Hematopoietic multipotent progenitor cell treated with erythropoietin and hydrocortisone succinate and interleukin-3 and kit ligand, for 15 days (in vitro differentiated cells): ENCODE measurements at places on chromosomes 5 and 9.

- no peak for DNase-seq
These were observed 108.0 kb upstream of the RAD23B start for GRCh38 chr9:107175041-107175440.

DNA sequence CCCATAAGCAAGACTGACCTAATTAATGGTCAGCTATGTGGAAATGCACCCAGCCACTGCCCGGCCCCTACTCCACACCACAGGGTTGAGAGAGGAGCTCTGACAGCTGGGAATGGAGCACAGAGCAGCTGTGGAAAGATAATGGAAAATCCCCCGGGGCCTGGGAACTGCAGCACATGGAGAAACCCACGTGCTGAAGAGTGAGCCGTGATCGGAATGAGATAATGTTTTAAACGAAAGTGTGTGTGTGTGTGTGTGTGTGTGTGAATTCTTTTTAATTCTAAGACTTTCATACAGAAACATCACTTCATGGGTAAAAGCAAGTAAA, 13.1 kb upstream of the SLC12A7 start:
- DNase-seq = no peak

DNA sequence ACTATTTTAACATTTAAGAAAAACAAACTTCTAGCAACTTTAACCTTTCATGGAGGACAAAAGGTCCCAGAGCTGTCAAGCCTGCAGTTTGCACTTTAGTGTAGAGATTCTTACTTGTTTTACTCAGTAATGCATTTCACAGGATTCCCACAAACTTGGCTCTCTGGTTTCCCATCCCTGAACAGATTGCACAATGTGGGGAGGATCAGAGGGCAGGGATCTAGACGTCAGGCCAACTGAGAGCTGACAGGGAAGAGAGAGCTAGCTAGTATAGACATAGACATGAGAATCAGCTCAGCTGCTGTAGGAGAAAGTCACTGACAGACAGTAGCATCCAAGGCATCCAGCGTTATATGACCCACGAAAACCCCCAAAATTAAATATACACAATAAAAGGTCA, 20.9 kb upstream of the BNIP1 start:
- no peak for DNase-seq

DNA sequence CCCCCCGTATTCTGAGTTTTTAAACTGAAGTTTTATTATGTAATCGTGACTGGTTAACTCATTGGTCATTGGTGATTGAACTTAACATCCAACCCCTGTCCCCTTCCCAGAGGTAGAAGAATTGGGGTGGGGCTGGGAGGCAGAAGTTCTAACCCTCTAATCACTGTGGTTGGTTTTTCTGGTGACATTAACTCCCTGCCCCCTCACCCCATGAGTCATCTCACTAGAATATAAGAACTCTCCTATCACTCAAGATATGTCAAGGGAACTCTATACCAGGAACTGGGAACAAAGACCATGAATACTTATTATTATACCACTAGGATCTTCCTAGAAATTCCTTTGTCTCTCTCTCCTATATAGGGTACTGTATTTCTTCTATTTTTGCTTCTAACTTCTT, 52.3 kb upstream of the CAVIN4 start:
- no peak for DNase-seq

DNA sequence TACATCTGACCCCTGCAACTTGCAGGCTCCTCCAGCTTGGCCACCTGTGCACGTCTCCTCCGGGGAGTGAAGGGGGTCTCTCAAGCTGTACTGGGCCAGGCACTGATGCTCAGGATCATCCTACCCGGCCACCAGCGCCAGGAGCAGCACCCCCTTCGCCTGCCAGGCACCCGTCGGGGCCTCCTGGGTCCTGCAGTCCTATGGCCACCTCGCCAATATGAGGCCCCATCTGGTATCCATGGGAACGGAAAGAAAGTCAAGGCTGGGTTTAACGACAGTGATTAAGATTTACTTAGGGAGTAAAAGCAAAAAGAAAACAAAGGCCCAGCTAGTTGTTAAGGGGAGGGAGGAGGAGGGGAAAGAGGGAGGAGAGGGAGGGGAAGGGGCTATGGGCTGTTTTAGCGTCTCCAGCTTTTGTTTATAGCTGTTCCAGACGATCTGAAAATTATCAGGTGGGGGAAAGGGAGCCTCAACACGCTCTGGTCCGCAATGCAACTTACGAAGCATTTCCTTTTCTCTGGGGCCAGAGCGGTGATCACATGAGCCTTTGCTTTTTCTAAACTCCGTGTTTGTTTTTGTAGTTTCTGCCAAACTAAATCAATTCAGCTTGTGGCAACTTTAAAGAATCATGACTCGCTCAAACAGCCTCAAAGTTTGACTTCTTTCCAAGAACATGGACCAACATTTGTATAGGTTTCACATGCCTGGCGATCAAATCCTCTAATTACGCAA, 132.4 kb downstream of the ROR2 start:
- DNase-seq = no peak

DNA sequence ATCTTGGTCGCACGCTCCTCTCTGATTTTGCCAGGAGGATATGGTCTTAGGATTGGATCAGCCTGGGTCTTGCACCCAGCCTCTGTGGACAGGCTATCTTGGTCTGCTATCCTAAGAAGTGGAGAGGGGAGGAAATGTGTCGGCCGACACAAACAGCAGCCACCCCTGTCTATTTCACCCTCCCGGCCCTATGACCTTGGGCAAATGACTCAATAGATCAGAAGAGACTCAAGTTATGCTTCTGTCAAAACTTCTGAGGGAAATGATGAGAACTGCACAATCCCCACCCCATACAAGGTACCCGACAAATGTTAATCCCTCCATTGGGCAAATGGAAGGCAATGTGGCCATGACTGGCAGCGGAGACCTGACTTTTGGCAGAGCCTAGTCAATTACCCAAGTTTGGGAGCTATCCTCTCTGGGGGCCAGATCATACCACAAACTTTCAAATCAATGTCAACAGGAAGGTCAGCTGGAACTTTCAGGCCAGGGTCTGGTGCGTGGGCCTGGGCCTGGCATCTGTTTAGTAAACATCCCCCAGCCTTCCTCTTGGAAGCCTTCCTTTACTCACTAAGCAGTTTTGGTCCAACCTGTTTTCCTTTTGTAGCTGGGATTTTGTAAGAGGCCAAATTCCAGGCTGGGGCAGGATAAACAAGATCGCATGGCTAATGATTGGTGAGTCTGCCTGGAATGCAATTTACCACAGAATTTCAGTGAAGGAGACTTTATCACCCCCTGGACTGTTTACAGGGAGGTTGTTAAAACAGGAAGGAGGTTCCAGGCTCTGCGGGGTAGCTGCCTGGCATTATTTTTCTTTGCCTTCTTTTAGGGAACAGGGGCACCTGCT, 64.2 kb upstream of the CPEB4 start:
- DNase-seq = no peak

GRCh38 chr5:129018837-129019236, 53.5 kb downstream of the SLC27A6 start:
- DNase-seq = no peak

DNA sequence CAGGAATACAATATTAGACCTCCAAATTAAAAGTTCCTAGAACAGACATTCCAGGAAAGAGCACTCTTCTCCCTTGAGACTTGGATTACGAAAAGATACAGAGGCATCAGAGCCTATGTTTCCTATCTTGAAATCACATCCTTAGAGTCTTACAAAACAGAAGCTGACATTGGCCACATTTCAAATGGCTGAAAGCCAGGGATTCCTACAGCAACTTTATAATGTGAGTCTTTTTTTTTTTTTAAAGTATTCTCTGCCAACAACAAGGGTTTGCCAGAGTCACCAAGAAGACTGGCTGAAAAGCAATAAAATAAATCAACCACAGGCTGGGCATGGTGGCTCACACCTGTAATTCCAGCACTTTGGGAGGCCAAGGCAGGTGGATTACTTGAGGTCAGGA, 63.1 kb downstream of the TRPM6 start:
- no peak for DNase-seq

DNA sequence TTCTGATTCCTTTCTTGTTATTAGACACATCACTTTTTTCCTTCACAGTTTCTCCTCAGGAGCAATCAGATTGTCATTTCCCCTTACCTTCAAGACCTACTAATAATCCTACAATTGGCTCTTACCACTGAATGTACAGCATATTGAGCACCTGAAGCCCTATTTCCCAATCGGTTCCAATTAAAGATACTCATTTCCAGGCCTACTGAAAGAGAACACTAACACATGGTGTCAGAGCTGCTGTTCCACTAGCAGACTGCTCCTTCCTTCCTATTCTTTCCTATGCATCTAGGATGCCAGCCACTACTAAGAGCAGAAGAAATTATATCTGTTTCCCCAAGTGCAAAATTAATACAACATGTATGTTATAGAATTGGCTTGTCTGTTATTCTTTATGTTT, 34.6 kb downstream of the SKIC3 start:
- no peak for DNase-seq

DNA sequence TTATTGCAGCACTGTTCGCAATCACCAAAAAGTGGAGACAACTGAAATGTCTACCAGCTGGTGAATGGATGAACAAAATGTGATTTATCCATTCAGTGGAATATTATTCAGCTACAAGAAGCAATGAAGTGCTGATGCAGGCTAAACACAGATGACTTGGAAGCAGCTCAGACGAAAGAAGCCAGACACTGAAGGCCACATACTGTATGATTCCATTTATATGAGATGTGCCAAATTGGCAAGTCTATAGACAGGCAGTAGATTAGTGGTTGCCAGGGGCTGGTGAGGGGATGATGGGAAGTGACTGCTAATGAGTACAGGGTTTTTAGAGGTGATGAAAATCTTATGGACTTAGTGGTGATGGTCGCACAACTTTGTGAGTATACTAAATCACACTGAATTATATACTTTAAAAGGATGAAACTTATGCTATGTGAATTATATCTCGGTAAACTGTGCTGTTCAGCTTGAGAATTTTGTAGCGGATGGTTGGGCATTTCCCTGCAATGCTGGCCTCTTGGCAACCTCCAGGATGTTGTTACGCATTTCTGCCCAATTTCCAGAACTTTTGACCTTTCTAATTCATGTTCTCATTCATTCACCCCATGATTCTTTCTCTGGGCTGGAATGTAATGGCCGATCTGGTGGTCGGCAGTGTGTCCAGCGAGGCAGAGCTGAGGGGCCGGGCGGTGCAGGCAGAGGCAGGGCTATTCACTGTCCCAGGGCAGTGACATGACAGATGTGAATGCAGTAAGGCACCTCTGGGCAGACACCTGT, 22.0 kb upstream of the WNK2 start:
- DNase-seq = no peak

DNA sequence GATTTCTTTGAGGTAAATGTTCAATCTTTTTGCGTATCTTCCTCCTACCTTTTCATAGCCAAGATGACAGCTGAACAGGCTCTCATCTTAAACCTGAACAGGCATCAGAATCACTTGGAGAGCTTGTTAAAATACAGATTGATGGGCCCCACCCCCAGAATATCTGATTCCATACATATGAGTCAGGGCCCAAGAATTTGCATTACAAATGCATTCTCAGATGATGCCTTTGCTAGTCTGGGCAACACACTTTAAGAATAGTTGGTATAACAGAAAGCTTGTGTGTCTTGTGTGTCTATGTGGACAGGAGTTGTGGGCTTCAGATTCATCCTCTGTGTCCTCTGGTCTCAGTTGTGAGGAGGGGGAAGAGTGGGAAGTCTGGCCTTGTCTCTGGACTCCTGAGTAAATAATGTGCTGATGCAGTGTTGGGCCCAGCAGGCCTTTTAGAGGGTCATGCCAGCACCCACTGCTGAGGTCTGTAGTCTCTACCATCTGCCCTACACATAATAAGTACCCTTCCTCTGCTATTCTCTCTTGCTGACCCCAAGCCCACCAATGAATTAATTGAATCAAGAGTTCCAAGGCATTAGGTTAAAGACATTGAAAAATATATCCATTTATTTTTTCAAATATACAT, 43.1 kb downstream of the PTCD2 start:
- no peak for DNase-seq

DNA sequence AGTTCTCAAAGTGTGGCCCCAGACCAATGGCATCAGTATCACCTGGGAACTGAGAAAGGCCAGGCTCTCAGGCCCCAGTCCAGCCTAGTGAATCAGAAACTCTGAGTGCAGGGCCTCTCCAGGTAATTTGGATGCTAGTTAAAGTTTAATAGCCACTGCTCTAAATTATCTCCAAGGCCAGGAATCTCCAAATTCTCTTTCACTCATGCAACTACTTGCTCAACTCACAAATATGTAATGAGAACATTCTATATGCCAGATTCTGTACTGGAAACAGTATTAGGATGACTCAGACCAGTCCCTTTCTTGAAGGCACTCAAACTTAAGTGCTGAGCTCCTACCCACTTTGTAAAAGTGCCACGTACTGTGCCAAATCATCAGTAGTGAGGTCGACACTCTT, 84.6 kb downstream of the PAPPA start:
- no peak for DNase-seq

DNA sequence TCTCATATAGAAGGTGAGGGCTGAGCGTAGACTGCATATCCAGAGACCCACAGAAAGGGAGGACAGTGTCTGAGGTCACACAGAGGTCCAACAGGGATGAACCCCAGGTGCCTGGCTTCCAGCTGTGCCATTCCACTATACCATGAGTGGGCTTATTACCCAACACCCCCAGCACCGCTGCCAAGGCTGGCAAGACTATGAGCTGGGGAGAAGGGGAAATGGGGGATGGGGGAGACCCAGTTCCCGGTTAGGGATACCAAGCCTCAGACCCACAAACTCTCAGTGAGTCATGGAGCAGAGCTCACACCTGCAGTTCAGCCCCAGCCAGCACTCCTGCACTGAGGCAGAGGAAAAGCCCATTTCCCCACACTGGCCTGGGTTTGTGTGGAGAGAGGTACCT, 106.4 kb downstream of the PSD2 start:
- DNase-seq = no peak

GRCh38 chr9:135796784-135797485, 95.0 kb downstream of the KCNT1 start:
- no peak for DNase-seq

DNA sequence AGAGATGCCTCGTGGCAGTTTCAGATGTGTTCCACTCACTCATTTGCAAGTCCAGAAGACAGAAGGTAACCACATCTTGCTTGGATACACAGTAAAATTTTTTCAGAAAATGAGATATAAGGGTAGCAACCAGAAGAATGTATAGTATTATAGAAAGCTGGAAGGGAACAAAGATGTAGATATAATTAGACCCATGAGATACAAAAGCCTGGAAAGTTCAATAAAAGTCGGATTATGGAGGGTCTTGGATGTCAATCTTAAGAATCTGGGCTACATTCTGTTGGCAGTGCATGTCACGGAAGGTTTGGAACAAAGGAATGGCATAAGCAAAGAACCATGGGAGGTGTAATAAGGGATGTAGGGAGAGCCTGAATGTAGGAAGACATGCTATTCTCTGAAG, 5.1 kb upstream of the CEP78 start:
- no peak for DNase-seq
